ENCODE measurements at places on chromosomes 3 and 15.

DNA sequence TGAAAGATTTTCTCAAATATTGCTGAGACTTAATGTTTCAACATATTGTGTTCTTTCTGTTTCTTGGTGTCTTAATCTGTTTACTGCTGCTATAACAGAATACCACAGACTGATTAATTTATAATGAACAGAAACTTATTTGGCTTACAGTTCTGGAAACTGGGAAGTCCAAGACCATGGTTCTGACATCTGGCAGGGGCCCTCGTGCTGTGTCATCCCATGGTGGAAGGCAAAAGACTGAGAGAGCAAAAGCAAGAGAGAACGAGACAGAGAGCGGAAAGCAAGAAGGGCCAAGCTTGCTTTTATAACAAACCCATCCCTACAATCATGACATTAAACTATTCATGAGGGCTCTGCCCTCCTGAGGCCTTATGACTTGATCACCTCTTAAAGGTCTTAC lies 88.7 kb downstream of the ARNT2 start:
- H3K4me1 ChIP-seq = peaks cover 7% of the 10 kb centered on the region
- no peak overlapping the region for H3K4me3 ChIP-seq
- H3K27ac ChIP-seq = no peak overlapping the region
- DNase-seq = no peak
- H3K27me3 ChIP-seq = no peaks in the 10 kb centered on the region
- H3K36me3 ChIP-seq = no peaks in the 10 kb centered on the region

DNA sequence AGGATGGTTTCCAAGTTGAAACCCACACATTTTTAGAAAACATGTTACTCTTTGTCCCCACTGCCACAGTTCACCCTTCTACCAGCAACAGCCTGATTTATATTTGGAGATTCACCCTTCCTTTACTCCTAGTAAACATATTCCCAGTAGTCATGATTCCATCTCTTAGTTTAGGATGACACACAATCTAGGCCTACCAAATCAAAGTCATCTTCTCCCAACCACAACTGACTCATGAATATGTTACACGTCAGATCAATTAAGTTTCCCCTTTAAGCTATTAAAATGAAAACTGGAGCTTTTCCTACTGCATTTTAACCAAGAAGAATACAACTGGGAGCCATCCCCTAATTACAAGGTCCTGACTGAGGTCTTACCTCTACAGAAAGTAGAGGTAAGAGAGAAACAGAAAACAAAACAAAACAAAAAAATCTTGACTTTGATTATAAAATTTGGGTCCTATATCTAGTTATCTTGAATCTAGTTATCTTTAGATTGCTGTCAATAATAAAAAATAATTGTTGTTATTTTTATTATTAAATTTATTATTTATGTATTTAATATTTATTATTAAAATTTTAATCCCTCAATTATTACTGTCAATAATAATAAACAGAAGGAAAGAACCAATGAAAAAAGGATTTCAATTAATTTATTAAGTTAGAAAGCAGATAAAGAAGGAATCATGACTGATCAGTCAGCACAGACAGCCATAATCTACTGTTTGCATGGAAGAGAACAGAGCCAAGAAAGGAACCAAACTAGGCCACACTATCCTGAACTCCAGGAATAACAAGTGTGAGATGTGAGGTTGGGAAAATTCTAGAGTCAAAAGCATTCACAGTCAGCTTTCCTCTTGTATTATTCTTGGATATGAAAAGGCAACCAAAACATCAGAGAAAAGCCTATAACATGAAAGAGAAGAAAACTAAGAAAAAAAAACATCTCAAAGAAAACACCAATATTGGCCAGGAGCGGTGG lies 12.5 kb downstream of the DPH6 start:
- no peak overlapping the region for H3K4me3 ChIP-seq
- H3K36me3 ChIP-seq = no peaks in the 10 kb centered on the region
- DNase-seq = no peak
- H3K27me3 ChIP-seq = no peaks in the 10 kb centered on the region
- no peaks in the 10 kb centered on the region for H3K4me1 ChIP-seq
- no peak overlapping the region for H3K27ac ChIP-seq

GRCh38 chr3:117447419-117447818 lies 737.8 kb downstream of the TUSC7 start:
- no peak overlapping the region for H3K4me3 ChIP-seq
- H3K36me3 ChIP-seq = no peaks in the 10 kb centered on the region
- no peaks in the 10 kb centered on the region for H3K27me3 ChIP-seq
- no peak overlapping the region for H3K27ac ChIP-seq
- DNase-seq = no peak

DNA sequence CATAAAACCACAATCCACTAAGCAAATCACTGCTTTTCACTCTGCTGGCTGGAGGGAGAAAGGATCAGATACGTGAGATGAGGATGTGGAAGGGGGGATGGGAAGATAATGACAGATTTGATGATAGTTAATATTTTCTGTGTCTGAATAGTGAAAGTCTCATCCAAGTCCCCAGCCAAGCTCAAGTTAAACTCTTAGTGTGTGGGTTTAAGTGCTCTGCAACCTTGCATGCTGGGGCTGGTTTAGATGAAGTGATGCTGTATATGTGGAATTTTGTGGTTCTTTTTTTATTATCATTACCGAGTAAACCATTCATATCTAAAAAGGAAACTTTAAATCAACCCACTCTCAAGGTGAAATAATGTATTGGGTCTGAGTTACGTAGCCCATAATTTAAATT lies 111.0 kb downstream of the TPRG1 start:
- H3K4me1 ChIP-seq = no peaks in the 10 kb centered on the region
- H3K27me3 ChIP-seq = no peaks in the 10 kb centered on the region
- no peaks in the 10 kb centered on the region for H3K36me3 ChIP-seq
- H3K27ac ChIP-seq = no peak overlapping the region
- no peak overlapping the region for H3K4me3 ChIP-seq

DNA sequence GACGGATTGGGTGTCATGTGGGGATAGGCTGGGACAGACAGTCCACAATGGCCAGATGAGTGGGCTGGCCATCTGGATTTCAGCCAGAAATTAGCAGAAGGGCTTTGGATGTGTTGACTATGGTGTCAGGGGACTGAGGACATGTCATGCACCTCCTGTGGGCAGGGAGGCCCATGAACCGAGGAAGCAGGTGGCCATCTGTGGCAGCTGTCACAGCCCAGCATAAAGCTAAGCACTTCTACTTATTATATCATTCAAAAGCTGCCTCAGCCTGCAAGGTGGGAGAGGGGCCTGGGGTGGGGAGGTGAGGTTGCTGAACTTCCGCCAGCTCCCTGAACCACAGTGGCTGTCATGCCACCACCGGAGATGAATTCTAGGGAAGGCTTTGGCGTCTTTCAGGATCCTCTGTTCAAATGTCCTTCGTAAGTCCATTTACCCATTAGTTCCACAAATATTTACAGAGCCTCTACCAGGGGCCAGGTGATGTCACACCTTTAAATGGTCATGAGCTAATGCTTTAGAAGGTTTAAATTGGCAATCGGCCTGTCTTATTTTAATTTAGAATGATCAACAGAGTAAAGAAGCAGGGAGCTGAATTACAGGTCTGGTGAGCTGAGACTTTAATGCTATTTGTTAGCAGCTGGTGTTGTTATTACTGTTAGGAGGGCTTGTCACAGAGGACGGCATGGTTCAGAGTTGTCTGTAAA lies 23.6 kb upstream of the CAV3 start:
- H3K4me1 ChIP-seq = no peaks in the 10 kb centered on the region
- H3K36me3 ChIP-seq = no peaks in the 10 kb centered on the region
- no peak for DNase-seq
- no peak overlapping the region for H3K27ac ChIP-seq
- H3K4me3 ChIP-seq = no peak overlapping the region
- peaks cover 33% of the 10 kb centered on the region for H3K27me3 ChIP-seq

- H3K27me3 ChIP-seq = peaks cover 24% of the 10 kb centered on the region
- H3K36me3 ChIP-seq = no peaks in the 10 kb centered on the region
- no peak overlapping the region for H3K27ac ChIP-seq
- no peak overlapping the region for H3K4me3 ChIP-seq
- peaks cover 2% of the 10 kb centered on the region for H3K4me1 ChIP-seq
These were observed 999 bp downstream of the SQOR start for GRCh38 chr15:45635763-45636292.

DNA sequence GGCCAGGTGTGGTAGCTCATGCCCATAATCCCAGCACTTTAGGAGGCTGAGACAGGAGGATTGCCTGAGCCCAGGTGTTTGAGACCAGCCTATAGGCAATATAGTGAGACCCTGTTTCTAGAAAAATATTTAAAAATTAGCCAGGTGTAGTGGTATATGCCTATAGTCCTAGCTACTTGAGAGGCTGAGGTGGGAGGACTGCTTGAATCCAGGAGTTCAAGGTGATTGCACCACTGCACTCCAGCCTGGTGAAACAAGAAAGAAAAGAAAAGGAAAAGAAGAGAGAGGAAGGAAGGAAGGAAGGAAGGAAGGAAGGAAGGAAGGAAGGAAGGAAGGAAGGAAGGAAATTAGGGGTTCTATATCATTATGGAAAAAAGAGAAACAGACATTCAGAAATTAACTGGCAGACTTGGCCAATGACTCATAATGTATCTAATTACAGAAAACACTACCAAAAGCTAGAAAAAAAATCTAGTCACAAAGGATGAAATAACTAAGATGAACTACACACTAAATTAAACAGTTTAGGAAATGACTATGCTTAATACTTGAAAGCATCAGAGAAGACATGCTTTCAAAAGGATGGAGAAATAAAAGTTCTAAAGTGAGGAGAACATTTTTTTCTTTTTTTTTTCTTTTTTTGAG lies 45.4 kb upstream of the TERB2 start:
- H3K4me3 ChIP-seq = no peak overlapping the region
- H3K27ac ChIP-seq = no peak overlapping the region
- H3K27me3 ChIP-seq = no peaks in the 10 kb centered on the region
- no peak for DNase-seq
